Activated naive CD8-positive, alpha-beta T cell treated with anti-CD3 and anti-CD28 coated beads for 36 hours (primary cell): ENCODE measurements at places on chromosomes 3 and 15. TPM values are rescaled to one million over a fixed set of nuclear protein-coding genes. Genes with fewer than 3 reads are reported as not detected.

GRCh38 chr15:40806672-40807027 is 239 bp upstream of the ZFYVE19 start:
- peaks cover 24% of the 10 kb centered on the region for H3K4me1 ChIP-seq
- DNase-seq: no peak
- peak overlapping the region; percentile 94 for H3K4me3 ChIP-seq
- peaks cover 10% of the 10 kb centered on the region for H3K36me3 ChIP-seq
- peak overlapping the region; percentile 98 for H3K27ac ChIP-seq

GRCh38 chr15:29522373-29523276 is 253.0 kb upstream of the NSMCE3 start:
- DNase-seq: no peak
- H3K27ac ChIP-seq: no peak overlapping the region
- peaks cover 32% of the 10 kb centered on the region for H3K27me3 ChIP-seq
- H3K4me1 ChIP-seq: no peaks in the 10 kb centered on the region

- no peaks in the 10 kb centered on the region for H3K36me3 ChIP-seq
- no peak overlapping the region for H3K27ac ChIP-seq
- H3K4me1 ChIP-seq: no peaks in the 10 kb centered on the region
- no peak for DNase-seq
- no peak overlapping the region for H3K4me3 ChIP-seq
- no peaks in the 10 kb centered on the region for H3K27me3 ChIP-seq
Observed at GRCh38 chr3:43883729-43884396, 193.1 kb downstream of the ABHD5 start.

DNA sequence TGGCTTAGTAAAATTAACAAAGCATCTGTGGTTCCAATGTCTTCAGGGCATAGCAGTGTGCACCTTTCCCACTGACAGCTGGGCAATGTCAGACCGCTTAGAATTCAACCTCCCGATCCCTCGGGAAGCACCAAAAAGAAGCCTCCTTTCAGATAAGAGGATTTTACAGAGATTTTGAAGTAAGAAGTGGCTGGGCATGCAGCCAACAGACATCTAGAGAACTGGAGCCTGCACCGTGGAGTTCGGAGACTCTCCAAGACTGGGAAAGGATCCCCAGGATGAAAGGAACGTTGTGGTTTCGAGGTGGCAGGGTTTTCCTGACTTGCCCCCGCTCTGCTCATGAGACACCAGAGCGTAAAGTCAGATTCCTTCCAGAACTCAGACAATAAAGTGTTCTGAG is 5.3 kb downstream of the FAM174B start:
- no peak overlapping the region for H3K27ac ChIP-seq
- H3K4me3 ChIP-seq: no peak overlapping the region
- H3K27me3 ChIP-seq: peaks cover 5% of the 10 kb centered on the region
- peaks cover 5% of the 10 kb centered on the region for H3K4me1 ChIP-seq
- DNase-seq: no peak
- peaks cover 5% of the 10 kb centered on the region for H3K36me3 ChIP-seq

Gene PLSCR2
- not detected for total RNA-seq
